NCI-H524 treated with DMSO at 0.1 percent for 48 hours (cell line): ENCODE measurements at places on chromosomes 6 and 20.

- DNase-seq: peak; percentile 21
Measured at GRCh38 chr6:2396042-2396657, 150.7 kb upstream of the GMDS start.

DNA sequence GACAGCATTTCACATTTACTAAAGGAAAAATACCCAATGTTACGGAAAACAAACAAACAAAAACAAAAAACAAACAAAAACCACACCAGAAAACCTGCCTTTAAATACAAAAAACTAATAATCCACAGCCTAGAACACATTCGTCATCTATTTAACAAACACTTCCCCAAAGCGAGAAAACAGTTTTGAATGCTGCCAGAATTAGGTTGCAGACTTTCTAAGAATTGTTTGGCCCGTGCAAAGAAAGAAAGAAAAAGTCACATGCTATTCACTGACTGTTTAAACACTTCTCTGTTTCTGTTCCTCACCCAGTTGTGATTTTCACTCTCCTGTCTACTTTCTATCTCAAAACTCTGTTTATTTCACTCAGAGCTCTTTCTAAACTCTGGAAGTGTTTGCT lies 52.5 kb downstream of the BCAS1 start:
- DNase-seq: no peak

GRCh38 chr6:75488033-75488432 lies 5.6 kb downstream of the FILIP1 start:
- no peak for DNase-seq

- DNase-seq: no peak
Measured at GRCh38 chr6:142725024-142725770, 219.8 kb downstream of the HIVEP2 start.

- no peak for DNase-seq
Measured at GRCh38 chr6:1394514-1395463, 5.4 kb downstream of the FOXF2 start.

GRCh38 chr20:8322662-8323217 lies 190.7 kb downstream of the PLCB1 start:
- DNase-seq: no peak

DNA sequence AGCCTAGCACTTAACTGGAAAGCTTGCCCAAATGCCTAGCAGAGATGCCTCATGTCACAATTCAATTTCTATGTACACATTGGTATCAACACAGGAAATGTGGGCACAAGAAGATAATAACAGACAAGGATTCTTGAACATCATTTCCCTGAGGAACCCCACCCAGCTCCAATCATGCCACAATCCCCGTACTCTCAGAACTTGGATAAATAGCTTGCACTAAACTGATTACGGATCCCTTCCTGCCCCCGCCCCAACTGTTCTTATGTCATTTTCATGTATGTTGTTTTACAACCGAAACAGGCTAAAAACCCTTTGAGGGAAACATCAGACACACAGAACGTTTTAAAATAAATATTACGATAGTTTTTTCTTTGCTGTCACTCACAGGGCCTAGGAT lies 87.1 kb downstream of the BACH2 start:
- DNase-seq: no peak

- no peak for DNase-seq
Measured at GRCh38 chr6:154996016-154996590, 988 bp downstream of the TIAM2 start.

- no peak for DNase-seq
Measured at GRCh38 chr6:111687652-111688051, 82.0 kb upstream of the TRAF3IP2 start.

GRCh38 chr20:54122189-54122588 lies 51.6 kb downstream of the CYP24A1 start:
- no peak for DNase-seq

GRCh38 chr6:124960757-124961463 lies 1.3 kb upstream of the RNF217 start:
- DNase-seq: no peak

GRCh38 chr20:50848846-50849673 lies 54.2 kb downstream of the BCAS4 start:
- no peak for DNase-seq

DNA sequence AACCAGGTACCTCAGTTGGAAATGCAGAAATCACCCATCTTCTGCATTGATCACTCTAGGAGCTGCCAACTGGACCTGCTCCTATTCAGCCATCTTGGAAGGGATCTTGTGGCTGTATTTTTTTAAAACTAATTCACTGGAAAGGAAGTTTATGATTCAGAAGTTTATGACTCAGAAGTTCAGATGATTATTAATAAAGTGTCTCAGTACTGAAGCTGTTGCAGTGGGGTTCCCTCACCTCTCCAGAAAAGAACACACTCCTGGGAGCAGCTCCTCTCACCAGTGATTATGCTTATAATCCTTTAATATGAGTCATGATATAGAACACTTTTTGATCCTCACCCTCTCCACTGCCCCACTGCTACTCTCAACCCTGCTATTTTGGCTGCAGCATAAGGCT lies 291.2 kb upstream of the HS3ST5 start:
- DNase-seq: no peak

DNA sequence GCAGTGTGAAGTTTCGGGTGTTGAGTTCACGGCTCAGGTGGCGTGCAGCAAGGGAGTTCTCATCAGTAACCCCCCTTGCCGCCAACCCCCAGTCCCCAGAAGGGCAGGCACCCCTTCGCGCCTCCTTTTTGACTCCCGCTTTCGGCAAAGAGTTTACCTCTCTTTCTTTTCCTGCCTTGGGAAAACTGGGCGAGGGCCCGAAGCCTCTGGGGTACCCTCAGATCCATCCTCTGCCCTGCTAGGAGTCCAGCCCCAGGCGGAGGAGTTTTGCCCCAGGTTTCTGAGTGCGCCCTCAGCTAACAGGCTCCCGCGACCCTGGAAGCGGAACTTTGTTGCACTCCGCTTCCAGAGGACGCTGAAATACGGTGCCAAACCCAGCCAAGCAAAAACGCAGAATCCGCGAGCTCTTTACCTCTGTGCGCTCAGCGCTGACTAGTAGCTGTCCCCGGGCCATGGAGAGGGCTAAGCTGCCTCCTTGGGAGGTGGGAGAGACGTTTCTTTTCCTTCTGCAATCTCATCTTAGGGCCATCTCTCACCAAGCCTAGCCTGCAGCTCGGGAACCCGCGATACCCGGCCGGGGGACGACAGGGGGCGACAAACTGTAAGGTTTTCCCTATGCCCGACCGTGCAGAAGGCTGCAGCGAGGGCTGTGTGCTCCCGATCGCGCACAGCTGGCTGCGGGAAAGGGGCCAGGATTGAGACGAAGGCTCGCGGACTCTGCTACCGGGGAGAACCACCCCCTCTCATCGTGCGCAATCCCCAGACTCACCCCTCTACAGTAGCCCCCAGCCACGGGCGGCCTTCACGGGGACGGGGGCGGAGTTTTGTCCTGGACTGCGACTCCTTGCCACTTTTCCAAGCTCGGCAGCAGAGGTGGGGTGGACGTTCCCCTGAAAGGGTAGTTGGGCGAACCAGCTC lies 2.7 kb upstream of the PAX1 start:
- peak; percentile 4 for DNase-seq

DNA sequence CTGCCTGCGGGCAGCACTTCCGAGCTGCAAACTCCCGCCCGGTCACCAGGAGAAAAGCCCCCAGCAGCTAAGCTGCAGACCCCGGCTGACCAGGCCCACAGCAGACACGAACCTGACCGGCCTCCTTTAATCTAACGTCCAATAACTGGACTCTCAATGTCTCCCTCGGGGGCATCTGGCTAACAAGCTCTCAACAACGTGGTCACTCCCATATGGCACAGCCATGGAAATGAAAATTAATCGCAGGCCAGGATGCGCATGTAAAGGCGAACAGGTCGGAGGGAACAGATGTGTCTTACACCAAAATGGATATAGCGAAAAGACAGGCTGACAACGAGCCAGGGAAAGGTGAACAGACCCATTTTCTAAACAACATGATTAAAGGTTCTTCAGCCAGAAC lies 44.4 kb upstream of the SMOC2 start:
- DNase-seq: no peak

DNA sequence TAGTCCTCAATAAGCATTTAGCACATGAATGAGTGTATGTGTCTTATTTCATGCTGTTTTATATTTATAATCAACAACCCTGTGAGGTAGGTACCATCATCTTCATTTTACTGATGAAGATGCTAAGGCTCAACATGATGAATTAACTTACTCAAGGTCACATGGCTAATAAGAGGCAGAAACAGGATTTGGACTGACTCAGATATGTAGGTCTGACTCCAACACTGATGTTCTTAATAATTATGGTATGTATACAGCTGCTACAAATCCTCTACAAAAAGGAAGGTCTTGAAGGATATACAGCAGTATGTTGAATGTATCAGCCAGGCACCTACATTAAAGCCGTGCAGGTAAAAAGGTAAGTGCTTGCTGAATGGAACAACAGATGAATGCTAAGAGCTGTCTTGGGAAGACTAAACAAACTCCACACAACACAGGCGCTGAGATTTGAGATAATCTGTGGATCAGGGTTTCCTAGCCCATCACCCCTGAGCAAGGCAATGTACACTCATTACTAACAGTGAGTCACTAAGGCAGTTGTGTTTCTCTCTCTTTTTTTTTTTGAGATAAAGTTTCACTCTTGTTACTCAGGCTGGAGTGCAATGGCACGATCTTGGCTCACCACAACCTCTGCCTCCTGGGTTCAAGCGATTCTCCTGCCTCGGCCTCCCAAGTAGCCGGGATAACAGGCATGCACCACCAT lies 31.9 kb downstream of the TTI1 start:
- no peak for DNase-seq

DNA sequence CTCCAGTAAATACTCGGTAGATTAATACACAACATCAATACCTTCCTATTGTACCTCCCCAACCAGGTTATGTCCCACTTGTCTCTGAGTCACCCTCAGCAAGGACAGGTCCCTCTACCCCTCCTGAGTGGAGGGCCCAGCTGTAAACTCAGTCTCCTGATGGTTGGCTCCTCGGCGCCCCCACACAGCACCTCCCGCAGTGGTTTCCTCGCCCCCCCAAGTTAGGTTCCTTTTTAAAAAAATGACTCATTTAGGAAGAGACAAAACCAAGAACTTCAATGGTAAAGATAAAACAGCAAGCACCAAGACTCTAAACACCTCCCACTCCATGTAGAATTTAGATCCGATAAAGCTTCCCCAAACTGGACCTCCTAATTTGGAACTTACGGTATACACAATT lies 83.5 kb downstream of the TRERF1 start:
- DNase-seq: no peak

GRCh38 chr6:155778336-155778735 lies 322.7 kb upstream of the NOX3 start:
- no peak for DNase-seq

- DNase-seq: no peak
Measured at GRCh38 chr6:43544461-43544860, 27.6 kb downstream of the POLR1C start.

GRCh38 chr6:38738261-38738660 lies 23.1 kb downstream of the DNAH8 start:
- DNase-seq: no peak
